ENCODE measurements at places on chromosomes 16 and 17. TPM values are rescaled to one million over a fixed set of nuclear protein-coding genes. Genes with fewer than 3 reads are reported as not detected.

The KRTAP3-1 gene
- total RNA-seq: not detected

The SCIMP gene
- total RNA-seq: not detected

The MRPS7 gene
- 169 TPM for total RNA-seq

The ABCC1 gene
- 73.1 TPM for total RNA-seq

The ZACN gene
- total RNA-seq: 0.17 TPM

The C1QTNF1 gene
- 59.1 TPM for total RNA-seq
